ENCODE measurements at places on chromosomes 2 and 18.

GRCh38 chr2:86037795-86038192 is 67.9 kb downstream of the POLR1A start:
- DNase-seq = no peak

GRCh38 chr2:105714141-105714540 is 30.6 kb upstream of the NCK2 start:
- no peak for DNase-seq

- no peak for DNase-seq
Measured at GRCh38 chr2:48954935-48955334, 199.4 kb downstream of the FSHR start.

DNA sequence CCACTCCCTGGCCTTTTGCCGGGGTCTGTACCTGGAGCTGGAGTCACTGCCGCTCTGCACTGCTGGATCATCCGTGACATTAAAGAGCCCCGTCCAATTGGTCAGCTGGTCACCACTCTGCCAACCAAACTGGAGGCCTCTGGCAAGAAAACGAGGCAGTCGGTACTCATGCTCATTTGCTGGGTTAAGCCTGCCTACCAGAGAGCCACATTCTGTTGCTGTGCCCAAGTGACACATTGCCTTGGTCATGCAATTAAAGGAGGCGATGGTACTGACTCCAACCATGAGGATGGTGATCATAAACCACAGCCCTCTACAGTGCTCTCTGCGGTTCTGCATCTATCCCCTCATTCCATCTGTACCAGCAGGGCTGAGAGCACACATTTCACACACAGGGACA is 35.5 kb downstream of the ST8SIA5 start:
- DNase-seq = no peak

GRCh38 chr18:24271381-24272228 is 126.0 kb downstream of the OSBPL1A start:
- peak; percentile 56 for DNase-seq
